Osteocyte (in vitro differentiated cells): ENCODE measurements at places on chromosomes 13 and 19. TPM values are rescaled to one million over a fixed set of nuclear protein-coding genes. Genes with fewer than 3 reads are reported as not detected.
A peak's percentile ranks its signal among the peaks of the same experiment; 100 is the strongest.

DNA sequence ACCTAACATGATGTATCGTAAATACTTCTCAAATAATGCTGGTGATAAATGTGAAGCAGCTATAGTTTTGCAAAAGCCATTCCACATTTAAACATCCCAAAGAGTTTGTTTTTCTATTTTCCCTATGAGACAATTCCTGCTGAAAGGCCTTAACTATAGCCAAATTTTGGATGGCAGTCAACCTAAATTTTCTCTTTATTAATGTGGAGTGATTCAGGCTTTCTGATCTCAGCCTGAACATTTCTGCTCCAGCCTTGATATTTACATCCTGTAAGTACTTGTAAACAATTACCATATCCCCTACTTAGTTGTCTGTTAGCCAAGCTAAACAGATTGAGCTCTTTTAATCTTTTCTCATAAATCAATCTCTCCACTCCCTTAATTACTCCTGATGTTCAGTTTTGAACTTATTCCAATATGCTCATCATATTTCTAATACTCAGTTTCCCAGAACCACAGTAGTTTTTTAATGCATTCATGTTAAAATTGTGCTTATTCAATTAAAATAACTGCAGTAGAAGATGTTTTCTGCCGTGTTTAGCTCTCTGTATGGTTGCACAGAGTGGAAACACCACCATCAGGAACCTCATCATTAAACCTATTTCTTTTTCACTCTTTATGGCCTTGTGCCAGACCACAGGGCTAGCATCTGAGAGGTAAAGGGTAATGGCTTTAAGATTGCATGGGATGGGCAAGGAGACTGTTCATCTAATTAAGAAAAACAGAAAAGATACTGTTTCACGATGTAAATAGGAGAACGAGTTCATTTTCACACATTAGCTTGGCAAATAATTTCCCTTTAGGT is 1235.2 kb upstream of the SLC10A2 start:
- no peak for DNase-seq
- no peak overlapping the region for H3K4me3 ChIP-seq
- no peak overlapping the region for H3K27ac ChIP-seq
- H3K4me1 ChIP-seq, result no peaks in the 10 kb centered on the region
- no peaks in the 10 kb centered on the region for H3K27me3 ChIP-seq
- no peaks in the 10 kb centered on the region for H3K36me3 ChIP-seq

The WDR88 gene
- not detected in 2 replicates for total RNA-seq

The ZNF136 gene
- total RNA-seq, result 10.4 and 12.9 TPM in 2 replicates

DNA sequence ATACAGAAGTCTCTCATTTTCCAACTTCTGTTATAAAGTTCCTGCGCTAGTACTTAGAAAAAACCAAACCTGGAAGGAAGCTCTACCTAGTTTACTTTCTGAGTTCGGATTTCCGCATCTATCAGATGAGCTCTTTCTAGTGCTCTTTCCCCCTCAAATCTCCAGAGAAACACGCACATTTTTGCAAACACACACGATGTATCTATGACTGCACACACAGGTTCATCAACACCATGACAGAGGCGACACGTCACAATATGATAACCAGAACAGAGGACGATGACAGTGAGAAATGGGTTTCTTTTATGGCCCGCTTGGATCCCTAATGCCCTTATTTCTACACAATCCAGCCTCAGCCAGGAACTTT is 629 bp upstream of the LRRC63 start:
- H3K36me3 ChIP-seq, result no peaks in the 10 kb centered on the region
- peak overlapping the region; percentile 71 for H3K4me3 ChIP-seq
- DNase-seq, result no peak
- H3K27ac ChIP-seq, result no peak overlapping the region
- peaks cover 28% of the 10 kb centered on the region for H3K27me3 ChIP-seq

The IL17D gene
- total RNA-seq, result 8.6 and 10.7 TPM in 2 replicates

GRCh38 chr19:13931391-13932148 is 6.6 kb downstream of the PODNL1 start:
- peaks cover 7% of the 10 kb centered on the region for H3K36me3 ChIP-seq
- H3K4me1 ChIP-seq, result no peaks in the 10 kb centered on the region
- DNase-seq, result no peak
- H3K4me3 ChIP-seq, result no peak overlapping the region
- no peaks in the 10 kb centered on the region for H3K27me3 ChIP-seq

The PROSER3 gene
- 19.8 and 20.9 TPM in 2 replicates for total RNA-seq

DNA sequence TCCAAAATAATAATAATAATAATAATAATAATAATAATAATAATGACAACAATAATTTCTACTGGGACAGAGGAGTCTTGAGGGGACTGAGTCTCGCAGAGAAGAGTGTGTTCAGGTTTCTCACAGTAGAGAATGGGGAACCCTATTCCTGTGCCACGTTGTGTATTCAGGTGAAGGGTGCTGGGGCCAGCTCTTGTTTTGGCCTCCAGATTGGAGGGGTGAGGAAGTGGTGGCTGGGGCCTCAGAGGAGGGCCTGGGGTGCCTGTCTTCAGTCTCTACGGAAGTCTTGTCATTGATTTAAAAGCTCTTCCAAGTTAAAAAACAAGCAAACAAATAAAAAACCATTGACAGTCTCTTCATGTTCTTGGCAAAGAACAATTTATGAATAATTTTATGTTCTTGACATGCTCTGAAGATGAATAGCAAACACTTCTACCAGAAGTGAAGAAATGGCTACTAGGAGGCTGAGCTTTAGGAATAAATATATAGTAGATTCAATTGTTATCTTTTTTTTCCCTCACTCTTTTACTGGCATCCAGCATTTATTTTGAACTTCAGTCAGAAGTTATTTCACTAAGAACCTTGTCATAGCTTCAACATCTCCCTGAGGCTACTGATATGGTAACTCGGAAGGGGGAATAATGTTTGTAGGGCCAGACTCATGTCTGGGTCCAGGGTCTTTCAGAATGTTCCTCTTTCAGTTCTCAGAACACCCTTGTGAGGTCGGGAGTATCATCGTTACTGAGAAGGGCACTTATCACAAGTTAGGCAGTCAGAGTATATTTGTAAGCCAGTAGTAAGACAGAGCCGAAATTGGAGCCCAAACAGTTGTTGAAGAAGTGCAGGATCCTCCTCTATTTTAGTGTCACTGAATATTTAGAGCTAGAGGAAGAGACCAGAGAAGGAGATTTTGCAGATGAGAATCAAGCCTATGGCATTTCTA is 13.1 kb downstream of the LRCH1 start:
- no peaks in the 10 kb centered on the region for H3K27me3 ChIP-seq
- H3K27ac ChIP-seq, result no peak overlapping the region
- DNase-seq, result no peak
- no peak overlapping the region for H3K4me3 ChIP-seq
- H3K4me1 ChIP-seq, result peaks cover 14% of the 10 kb centered on the region

The MISP3 gene
- total RNA-seq, result 1.8 and 2.1 TPM in 2 replicates

DNA sequence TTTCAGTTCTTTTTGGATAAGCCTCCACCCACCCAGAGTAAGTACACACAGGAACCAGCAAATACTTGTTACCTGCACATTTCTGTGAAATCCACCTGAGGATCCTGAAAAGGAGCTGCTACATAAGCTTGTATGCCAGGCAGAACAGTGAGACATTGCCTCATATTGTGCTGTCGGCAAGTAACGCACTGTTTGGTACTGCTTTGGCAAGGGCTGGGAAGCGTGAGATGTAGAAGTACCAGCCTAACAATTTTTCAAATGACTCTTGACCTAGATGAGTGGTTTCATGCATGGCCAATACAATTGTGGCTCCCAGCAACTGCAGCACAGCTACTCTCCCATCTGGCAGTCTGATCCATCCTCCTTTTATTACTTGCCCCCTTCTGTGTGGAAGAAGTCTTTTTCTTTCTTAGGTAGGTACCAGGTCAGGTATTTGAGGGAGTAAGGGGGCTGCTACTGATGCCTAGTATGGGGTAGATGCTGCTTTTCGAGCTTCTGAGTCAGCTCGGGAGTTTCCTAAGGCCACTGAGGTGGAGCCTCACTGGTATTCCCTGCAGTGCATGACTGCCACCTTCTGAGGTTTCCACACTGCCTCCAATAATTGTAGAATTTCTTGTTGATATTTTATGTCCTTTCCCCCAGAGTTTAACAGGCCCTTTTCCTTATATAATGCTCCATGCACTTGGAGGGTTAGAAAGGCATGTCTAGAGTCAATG is 52.2 kb downstream of the ZNF737 start:
- H3K4me1 ChIP-seq, result no peaks in the 10 kb centered on the region
- H3K36me3 ChIP-seq, result no peaks in the 10 kb centered on the region
- DNase-seq, result no peak
- H3K27me3 ChIP-seq, result no peaks in the 10 kb centered on the region
- no peak overlapping the region for H3K27ac ChIP-seq
